ENCODE measurements at places on chromosomes 12 and 14.

DNA sequence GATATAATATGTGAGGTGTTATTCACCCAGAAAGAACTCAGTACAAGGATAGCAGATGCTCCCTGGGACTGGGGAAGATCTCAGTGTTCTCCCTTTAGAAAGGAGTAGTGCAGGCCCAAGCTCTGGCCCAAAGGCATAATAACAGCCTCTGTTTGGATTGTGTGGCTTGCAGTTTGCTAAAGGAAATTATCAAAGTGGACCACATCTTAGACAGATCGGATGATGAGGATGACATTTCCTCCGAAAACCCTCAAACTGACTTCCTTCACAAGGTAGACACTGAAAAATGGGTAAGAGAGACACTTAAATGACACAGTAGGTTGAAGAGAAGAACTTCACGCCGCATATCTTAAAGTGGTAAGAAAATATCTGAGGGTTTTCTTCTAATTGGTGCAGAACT is 26.1 kb downstream of the SMCO2 start:
- no peak for DNase-seq

DNA sequence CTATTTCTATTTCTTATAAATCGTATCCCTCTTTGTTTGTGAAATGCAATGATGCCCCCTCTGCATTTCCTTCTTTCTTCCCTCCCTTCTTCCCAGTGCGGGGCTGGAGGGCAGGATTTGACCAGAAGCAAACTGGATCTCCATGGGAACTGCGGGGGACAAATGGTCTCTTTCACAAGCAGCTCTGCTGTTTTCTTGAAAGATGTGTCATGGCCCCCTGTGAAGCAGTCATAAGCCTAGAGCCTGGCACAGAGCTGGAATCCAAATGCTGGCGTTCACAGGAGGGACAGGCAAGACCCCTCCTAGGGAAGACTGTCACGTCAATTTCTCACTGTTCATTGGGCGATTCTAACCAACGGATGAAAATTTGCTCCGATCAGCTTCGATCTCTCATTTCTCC is 203.5 kb upstream of the NOS1 start:
- no peak for DNase-seq

DNA sequence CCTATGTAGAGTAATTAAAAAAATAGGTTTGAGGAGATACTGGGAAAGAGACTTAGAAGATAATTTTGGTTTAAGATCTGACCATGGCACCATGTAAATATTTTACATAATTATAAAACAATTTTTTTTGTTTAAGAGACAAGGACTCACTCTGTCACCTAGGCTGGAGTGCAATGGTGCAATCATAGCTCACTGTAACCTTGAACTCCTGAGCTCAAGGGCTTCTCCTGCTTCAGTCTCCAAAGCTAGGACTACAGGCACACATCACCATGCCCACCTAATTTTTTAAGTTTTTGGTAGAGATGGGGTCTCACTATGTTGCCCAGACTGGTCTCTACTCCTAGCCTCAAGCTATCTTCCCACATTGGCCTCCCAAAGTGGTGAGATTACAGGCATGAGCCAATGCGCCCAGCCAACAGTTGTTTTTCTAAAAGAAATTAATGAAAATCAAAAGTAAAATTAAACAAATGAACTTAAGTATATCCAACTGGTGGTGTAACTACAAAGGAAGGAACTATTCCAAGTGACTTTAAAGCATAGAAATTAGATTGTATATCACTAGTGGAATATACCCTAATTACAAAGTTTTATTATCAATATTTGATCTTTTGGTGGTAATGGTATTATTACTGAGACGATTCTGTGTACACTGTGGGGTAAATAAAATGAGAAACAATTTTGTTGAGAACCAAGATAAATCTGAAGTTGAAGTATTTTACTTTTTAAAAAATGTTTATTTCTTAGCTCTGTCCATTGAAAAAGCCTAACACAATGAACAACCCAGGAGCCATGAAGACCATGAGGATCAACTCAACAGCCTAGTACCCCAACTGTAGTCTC is 29.1 kb downstream of the COCH start:
- DNase-seq = no peak

GRCh38 chr14:106518054-106518943 is 991.9 kb downstream of the TMEM121 start:
- peak; percentile 35 for DNase-seq

GRCh38 chr12:99513066-99513465 is 134.5 kb upstream of the GARIN6 start:
- DNase-seq = no peak

- DNase-seq = no peak
Measured at GRCh38 chr14:30854492-30854891, 19.9 kb upstream of the COCH start.

GRCh38 chr14:45084946-45085346 is 1.0 kb downstream of the PRPF39 start:
- DNase-seq = peak; percentile 33

- peak; percentile 88 for DNase-seq
Measured at GRCh38 chr12:27592548-27592947, 68.5 kb downstream of the PPFIBP1 start.

DNA sequence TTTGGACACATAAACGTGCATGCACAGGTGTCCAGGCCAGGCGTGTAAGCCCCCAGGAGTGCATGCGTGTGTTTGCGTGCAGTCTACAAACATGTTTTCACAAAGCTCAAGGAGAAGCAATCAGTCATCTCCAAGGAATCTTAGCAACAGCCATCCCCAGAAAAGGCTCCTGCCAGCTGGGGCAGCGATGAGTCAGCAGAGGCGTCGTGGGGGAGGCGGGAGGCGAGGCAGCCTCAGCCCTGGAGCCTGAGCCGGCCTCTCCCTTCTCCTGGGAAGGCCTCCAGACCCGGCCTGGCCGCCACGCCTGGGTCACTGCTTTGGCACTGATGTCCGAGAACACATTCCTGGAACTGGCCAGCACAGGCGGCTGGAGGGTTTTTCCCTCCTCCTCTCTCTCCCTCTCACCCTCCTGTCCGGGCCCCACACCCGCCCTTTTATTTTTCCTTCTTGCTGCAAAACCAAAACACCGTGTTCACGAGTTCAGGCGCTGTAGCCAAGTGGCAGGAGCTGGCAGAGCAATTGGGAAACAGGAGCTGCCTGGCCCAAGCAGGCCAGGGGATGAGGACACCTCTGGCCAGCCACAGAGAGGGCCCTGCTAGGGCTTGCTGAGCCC is 92.7 kb downstream of the LRRC74A start:
- DNase-seq = peak; percentile 98

- no peak for DNase-seq
Measured at GRCh38 chr14:61836807-61837206, 74.6 kb downstream of the SNAPC1 start.

All from MCF 10A (cell line).